Smooth muscle cell of the coronary artery (primary cell): ENCODE measurements at places on chromosomes 6 and 20. TPM values are rescaled to one million over a fixed set of nuclear protein-coding genes. Genes with fewer than 3 reads are reported as not detected.

Gene PPARD
- 5.4 and 10.0 TPM in 2 replicates for total RNA-seq

Gene RNASET2
- 18.0 and 22.1 TPM in 2 replicates for total RNA-seq

Gene SLC22A1
- 0.53 and 0.70 TPM in 2 replicates for total RNA-seq

Gene JPH2
- 0.23 and 1.1 TPM in 2 replicates for total RNA-seq

Gene HTR1E
- total RNA-seq, result not detected in 2 replicates

Gene OPRM1
- total RNA-seq, result not detected in 2 replicates

Gene PMEPA1
- total RNA-seq, result 1.3 and 11.0 TPM in 2 replicates

Gene IER3
- 9.6 and 164 TPM in 2 replicates for total RNA-seq

Gene SLC17A9
- total RNA-seq, result 2.5 and 20.9 TPM in 2 replicates

Gene TRIM31
- total RNA-seq, result 0.12 TPM in 1 of 2 replicates, not detected in the other

Gene NR2E1
- not detected in 2 replicates for total RNA-seq

Gene SNAP91
- under 0.01 TPM in 1 of 2 replicates, not detected in the other for total RNA-seq

Gene HSPA1L
- 0.98 and 4.1 TPM in 2 replicates for total RNA-seq

Gene TEAD3
- 2.5 and 7.4 TPM in 2 replicates for total RNA-seq

Gene SSTR4
- total RNA-seq, result not detected in 2 replicates
